ENCODE measurements at places on chromosomes 2 and 18.
A peak's percentile ranks its signal among the peaks of the same experiment; 100 is the strongest.

DNA sequence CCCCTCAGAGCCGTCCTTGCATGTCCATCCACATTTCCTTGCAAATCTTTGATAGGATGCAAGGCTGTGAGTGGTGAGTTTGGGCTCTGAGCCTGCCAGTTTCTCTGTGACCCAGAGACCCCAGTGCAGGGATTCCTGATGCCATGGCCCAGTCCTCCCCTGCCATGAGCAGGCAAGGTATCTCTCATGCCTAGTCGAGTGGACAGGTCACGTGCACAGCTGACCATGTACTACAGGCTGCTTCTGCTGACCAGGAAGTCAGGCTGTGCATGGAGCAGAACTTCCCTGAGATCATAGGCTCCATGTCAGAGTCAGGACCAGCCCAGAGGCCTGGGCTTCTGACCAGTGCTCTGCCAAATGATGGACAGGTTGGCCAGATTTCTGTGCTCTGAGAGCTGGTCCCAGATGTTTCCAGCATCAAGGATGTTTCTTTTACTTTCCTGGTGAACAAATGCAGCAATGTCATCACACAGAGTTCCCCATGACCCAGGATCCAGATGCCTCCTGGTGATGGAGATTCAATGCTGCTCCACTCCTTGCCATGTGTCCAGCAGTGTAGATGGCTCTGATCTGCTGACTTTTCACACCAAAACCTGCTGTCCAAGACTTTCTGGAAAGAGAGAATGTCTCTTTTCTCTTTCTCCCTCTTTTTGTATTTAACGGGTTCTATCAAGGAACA, 321.6 kb upstream of the HS6ST1 start:
- no peak for DNase-seq

DNA sequence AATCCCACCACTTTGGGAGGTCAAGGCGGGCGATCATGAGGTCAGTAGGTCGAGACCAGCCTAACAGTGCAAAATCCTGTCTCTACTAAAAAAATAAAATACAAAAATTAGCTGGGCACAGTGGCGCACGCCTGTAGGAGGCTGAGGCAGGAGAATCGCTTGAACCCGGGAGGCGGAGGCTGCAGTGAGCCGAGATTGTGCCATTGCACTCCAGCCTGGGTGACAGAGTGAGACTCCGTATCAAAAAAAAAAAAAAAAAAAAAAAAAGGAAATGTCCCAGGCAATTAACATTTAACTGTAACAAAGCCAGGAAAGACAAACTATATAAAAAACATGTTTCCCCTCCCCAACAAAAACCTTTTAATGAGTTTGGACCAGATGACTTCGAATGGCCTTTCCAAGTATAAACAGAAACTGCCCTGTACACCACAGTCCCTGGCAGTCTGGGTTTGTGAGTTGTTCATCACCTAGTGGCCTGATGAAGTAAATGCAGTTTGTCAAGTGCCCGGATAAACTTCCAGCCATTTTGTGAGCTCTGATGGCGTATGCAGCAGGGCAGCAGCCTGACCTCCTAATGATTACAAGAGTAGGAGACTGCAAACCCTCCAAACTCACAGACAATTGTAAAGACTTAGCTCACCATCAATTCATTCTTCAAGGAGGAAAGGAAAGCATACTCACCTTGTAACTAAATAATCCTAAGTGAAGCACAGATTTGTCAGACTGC, 16.6 kb upstream of the PCBP1 start:
- peak; percentile 43 for DNase-seq

DNA sequence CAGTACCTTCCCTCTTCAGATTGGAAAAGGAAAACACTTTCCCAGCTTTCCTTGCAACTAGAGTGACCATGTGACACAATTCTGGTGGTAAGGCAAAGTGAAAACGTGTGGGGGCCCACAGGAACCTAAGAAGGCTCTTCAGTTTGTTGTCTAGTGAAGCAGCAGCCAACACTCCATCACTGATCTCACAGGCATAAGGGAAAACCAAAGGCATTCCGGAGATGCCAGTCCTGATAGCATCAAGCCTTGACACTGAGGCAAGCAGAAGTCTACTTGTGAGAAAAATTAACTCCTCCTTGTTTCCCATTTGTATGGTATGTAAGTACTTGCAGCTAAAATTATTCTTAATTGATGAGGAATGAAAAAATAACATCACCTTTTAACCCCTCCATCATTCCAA, 88.3 kb downstream of the ETAA1 start:
- no peak for DNase-seq

DNA sequence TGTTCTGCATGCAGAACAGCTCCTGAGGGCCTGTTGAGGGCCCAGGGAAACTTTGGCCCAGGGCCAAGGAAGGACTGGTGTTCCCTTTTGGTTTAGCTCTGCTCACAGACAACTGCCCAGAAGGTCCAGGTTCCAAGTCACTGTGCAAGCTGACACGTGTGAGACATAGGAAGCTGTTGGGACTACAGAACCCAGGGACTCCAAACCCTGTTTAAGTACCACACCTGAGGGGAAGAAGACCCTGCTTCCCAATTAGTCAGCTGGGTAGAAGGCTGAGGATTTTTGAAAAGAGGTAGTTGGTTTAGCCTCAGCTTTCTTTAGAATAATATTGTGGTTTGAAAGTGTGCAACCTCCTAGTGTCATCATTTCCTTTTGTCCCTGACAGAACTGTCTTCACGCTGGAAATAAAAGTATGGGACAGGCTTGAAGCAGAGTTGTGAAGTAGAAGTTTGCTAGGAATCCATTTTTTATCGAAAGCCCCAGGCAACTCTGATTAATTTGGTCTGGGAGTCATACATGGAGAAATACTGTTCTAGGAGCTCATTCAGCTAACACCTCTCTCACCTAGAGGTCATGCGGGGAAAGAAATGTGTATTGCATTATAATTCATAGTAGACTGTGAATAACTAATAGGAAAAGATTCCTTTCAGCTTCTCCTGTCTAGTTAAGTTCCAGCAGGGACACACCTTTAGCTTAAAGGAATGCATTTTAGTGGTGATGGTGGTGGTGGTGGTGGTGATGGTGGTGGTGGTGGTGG, 19.9 kb upstream of the IL1RL1 start:
- DNase-seq, result no peak

Measured in NCI-H2107 (cell line).